ENCODE measurements at places on chromosomes 2 and 18. TPM values are rescaled to one million over a fixed set of nuclear protein-coding genes. Genes with fewer than 3 reads are reported as not detected.

LAMA1 gene
- 0.18 TPM for total RNA-seq

DNA sequence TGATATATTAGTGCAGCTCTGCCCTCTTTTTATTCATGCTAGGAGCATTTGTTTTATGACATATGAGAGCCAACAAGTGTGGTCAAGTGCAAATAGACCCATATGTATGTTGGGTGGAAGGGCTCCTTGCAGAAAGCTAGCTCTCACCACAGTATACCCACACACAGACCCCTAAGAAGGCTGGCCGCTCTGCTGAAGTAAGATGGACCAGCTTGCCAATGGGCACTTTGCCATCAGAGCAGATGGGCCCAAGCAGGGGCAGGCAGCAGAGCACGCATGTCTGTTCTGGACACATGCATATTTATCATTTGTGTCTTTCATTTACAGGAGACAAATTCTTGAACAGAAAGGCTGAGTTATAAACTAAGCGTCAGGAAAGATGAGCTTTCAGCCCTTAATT lies 187.5 kb upstream of the DTNA start:
- DNase-seq: no peak
- H3K36me3 ChIP-seq: no peaks in the 10 kb centered on the region
- H3K4me1 ChIP-seq: no peaks in the 10 kb centered on the region
- H3K27me3 ChIP-seq: no peaks in the 10 kb centered on the region

- H3K36me3 ChIP-seq: no peaks in the 10 kb centered on the region
- no peak for DNase-seq
- H3K4me1 ChIP-seq: no peaks in the 10 kb centered on the region
- H3K27ac ChIP-seq: no peak overlapping the region
Measured at GRCh38 chr2:116804901-116805300, 1009.6 kb upstream of the DDX18 start.

DNA sequence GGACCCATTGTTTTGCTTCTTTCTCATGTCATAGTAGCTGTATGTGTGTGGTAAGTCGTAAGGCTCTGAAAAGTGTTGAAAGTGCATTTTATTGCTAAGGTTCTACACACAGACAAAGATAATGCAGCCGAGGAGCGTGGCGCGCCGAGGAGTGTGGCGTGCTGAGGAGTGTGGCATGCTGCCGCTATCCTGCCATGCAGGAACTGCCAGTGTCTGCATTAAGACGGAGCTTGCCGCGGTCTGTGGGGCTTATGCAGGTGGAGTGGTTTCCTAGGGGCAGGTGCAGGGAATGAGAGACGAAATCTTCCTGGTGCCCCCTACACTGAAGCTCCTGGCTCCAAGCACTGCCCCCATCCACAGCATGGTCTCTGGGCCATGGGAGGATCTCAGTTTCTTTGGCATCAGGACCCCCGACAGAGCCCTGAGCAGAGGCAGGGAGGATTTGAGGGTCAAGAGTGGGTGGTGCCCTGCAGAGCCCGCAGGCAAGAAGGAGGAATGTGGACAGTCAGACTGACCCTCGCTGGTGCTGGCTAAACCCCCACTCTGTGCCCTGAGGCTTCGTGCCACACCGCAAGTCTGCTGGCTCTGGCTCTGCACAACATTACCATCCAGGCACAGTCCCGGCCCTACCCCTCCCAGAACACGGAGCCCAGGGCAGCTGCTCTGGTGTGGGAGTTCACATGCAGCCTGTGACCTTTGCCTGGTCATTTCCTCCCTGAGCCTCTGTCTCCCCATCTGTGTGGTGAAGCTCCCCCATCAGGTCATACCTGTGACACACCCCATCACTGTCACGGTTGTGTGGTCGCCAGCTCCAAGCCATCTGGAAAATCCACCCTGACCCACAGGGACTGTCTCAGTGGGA lies 3.2 kb downstream of the SNED1 start:
- no peak for DNase-seq
- H3K4me1 ChIP-seq: peaks cover 22% of the 10 kb centered on the region
- no peak overlapping the region for H3K4me3 ChIP-seq
- no peaks in the 10 kb centered on the region for H3K36me3 ChIP-seq

GRCh38 chr2:128354726-128355470 lies 36.2 kb upstream of the HS6ST1 start:
- no peaks in the 10 kb centered on the region for H3K27me3 ChIP-seq
- H3K36me3 ChIP-seq: no peaks in the 10 kb centered on the region
- H3K4me1 ChIP-seq: no peaks in the 10 kb centered on the region
- no peak overlapping the region for H3K27ac ChIP-seq

DNA sequence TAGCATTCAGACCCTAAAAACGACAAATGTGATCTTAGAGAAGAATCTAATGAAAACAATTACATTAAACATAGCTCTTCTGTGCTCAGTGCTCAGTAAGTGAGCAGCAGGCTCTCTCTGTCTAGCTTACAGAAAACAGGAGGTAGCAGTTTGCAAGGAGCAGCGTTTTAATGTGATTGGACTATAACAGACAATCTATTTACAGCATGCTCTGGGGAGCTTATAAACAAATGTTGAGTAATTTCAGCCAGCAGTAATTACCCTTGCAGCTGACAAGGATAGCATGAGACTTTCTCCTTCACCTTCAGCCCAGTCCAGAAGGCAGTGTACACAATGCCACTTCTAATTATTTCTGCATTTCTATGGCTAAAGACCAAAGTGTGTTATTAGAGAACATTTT lies 270.4 kb downstream of the FIGN start:
- H3K36me3 ChIP-seq: no peaks in the 10 kb centered on the region
- no peak overlapping the region for H3K4me3 ChIP-seq
- no peaks in the 10 kb centered on the region for H3K4me1 ChIP-seq
- no peak overlapping the region for H3K27ac ChIP-seq
- no peak for DNase-seq
- no peaks in the 10 kb centered on the region for H3K27me3 ChIP-seq
